Stomach (tissue), 19 donors: ENCODE measurements at places on chromosomes 5 and 9. TPM values are rescaled to one million over a fixed set of nuclear protein-coding genes. Genes with fewer than 3 reads are reported as not detected.

DNA sequence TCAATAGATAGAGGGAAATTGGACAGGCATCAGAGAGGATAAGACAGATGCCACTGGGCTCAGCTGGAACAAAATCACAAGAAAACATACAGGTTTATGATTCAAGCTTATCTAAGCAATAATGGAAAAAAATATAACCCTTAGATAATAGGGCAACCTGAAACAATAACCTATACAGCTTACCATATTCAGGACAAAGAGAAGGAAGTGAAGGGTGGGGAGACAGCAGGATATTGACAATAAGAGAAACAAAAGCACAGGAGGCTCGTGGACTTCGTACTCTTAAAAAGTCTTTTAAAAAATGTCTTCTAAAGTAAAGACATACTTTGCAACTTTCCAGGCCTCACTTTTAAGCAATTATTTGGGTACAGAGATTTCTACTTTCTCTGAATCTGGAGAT, 225.3 kb downstream of the NTRK2 start:
- no peak for DNase-seq
- H3K27me3 ChIP-seq = no peaks in the 10 kb centered on the region
- no peaks in the 10 kb centered on the region for H3K4me1 ChIP-seq
- no peak overlapping the region for H3K27ac ChIP-seq

- DNase-seq = no peak
- H3K27ac ChIP-seq = no peak overlapping the region
These were observed 3.1 kb upstream of the RPL37 start for GRCh38 chr5:40838086-40838485.

- no peak overlapping the region for H3K4me3 ChIP-seq
- peaks cover 26% of the 10 kb centered on the region for H3K4me1 ChIP-seq
- no peaks in the 10 kb centered on the region for H3K27me3 ChIP-seq
- no peaks in the 10 kb centered on the region for H3K36me3 ChIP-seq
- peak overlapping the region; percentile 98 for H3K27ac ChIP-seq
These were observed 3.0 kb downstream of the NADK2 start for GRCh38 chr5:36238502-36239295.

GRCh38 chr9:91756510-91756780, 193.6 kb downstream of the ROR2 start:
- H3K4me1 ChIP-seq = peaks cover 7% of the 10 kb centered on the region
- no peak for DNase-seq
- no peaks in the 10 kb centered on the region for H3K27me3 ChIP-seq
- no peak overlapping the region for H3K4me3 ChIP-seq
- peaks cover 22% of the 10 kb centered on the region for H3K36me3 ChIP-seq
- no peak overlapping the region for H3K27ac ChIP-seq

AGXT2 gene
- total RNA-seq = 0.73 TPM

DNA sequence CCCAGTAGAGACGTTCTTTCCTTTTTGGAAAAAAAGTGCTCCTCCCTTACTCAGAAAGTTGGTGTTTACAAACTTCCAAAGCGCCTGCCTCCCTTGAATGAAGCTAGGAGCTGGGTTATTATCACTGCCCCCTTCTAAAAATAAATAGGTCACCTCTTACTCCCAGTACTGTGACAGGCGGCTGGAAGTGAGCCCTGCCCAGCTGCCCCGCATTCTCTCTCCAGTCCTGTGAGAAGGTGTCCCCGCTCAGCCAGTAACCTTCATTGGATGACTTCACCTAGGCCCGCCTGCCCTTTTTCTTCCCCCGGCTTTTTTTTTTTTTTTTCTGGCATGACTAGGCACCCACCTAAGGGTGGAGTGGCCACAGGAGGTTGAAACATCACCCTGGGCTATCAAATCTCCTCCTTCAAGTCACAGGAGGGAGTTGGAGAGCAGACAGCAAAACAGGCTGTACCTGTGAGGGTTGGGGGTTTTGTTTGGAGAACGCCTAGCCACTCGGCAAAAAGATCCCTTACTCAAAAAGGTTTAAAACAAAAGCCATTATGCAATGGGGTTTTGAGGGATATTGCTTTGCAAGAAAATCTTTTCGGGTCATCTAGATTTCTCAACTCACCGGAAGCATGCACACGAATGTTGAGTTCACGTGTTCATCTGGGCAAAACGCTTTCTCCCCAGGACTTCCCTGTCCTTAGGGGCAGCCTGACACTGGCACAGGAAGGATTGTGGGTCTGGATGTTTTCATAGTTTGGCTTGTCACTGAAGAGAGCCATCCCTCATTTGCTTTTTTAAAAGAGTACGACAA, 43.3 kb upstream of the ZNF622 start:
- peak; percentile 73 for DNase-seq
- H3K27ac ChIP-seq = peak overlapping the region; percentile 80
- no peaks in the 10 kb centered on the region for H3K27me3 ChIP-seq
- no peaks in the 10 kb centered on the region for H3K4me1 ChIP-seq

- no peak for DNase-seq
- no peak overlapping the region for H3K27ac ChIP-seq
- no peaks in the 10 kb centered on the region for H3K27me3 ChIP-seq
- no peaks in the 10 kb centered on the region for H3K4me1 ChIP-seq
These were observed 412.9 kb upstream of the CCNH start for GRCh38 chr5:87825583-87825982.

GRCh38 chr5:27172693-27173092, 134.3 kb upstream of the CDH9 start:
- DNase-seq = no peak
- no peaks in the 10 kb centered on the region for H3K36me3 ChIP-seq
- no peaks in the 10 kb centered on the region for H3K4me1 ChIP-seq
- no peaks in the 10 kb centered on the region for H3K27me3 ChIP-seq

DNA sequence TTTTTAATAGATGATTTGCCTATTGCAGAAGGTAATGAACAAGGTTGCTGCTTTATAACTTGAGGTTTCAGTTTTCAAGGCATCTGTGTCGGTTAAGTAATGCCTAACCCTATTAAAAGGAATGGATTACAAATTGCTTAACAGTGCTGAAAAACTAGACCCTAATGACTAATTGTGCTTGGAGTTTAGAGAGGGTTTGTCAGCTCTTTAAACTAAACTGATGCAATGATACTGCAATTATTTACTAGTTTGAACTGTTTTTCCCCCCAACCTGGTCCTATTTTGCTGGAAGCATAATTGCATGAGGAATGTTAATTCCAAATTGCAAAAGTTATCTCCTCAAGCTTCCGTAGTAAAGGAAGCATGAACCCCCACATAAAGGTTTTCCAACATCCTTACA, 39.3 kb upstream of the TLX3 start:
- no peak overlapping the region for H3K4me3 ChIP-seq
- no peaks in the 10 kb centered on the region for H3K36me3 ChIP-seq
- no peaks in the 10 kb centered on the region for H3K27me3 ChIP-seq

DNA sequence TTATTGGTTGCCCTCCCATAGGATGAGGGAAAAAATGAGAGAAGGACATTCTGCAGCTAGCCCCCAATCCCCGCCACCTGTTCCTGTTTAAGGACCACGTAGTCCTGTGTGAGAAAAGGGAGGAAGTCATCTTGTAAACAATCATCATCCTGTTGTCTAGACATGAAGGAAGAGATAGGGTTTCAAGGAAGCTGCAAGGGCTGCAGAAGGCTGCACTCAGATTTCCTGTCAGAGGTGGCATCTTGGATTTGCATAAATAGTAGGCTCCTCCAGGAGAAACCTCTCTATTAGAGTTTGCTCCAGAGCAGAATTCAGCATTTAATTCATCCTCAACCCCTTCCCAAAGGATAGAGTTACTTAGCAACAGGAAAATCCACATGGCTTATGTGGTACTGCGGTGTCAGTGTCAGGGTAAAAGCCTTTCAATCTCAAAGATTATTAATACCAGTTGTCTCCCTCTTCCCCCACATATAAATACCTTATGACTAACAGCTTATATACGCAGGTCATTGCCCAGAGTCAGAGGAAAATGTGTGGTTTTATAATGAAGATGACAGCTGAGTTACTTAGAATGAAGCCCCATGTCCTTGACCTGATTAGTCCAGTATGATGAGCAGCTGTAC, 4.6 kb upstream of the DNAJC18 start:
- H3K27me3 ChIP-seq = no peaks in the 10 kb centered on the region
- no peak for DNase-seq
- H3K4me3 ChIP-seq = no peak overlapping the region
- H3K4me1 ChIP-seq = no peaks in the 10 kb centered on the region

DNA sequence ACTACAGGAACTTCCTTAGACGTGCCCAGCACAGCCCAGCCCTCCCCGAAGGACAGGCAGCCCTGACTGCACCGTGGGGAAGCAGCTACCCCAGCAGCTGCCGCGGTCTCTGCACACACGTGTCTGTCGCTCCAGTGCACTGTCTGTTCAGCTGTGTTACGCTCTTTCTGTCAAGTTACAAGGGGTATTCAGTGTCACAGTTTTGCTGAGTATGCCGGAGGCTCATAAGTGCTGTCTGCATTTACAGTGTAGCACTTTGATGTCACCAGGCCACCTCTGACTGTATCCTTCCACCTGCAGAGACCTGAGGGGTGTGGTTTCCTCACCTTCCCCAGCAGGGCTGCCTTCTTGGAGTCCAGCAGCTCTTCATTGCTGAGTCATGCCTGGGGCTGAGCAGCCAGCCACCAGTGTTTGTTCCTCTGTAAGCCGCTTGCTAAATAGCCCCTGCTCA, 126.8 kb downstream of the EHMT1 start:
- peaks cover 67% of the 10 kb centered on the region for H3K36me3 ChIP-seq
- no peak overlapping the region for H3K4me3 ChIP-seq
- no peaks in the 10 kb centered on the region for H3K27me3 ChIP-seq
- DNase-seq = peak; percentile 52
- peak overlapping the region; percentile 31 for H3K27ac ChIP-seq

LRRTM2 gene
- not detected for total RNA-seq

GRCh38 chr5:4222147-4222546, 626.5 kb downstream of the IRX1 start:
- no peaks in the 10 kb centered on the region for H3K27me3 ChIP-seq
- H3K4me1 ChIP-seq = no peaks in the 10 kb centered on the region
- H3K27ac ChIP-seq = no peak overlapping the region
- no peak overlapping the region for H3K4me3 ChIP-seq
- H3K36me3 ChIP-seq = no peaks in the 10 kb centered on the region

- H3K4me3 ChIP-seq = no peak overlapping the region
- H3K36me3 ChIP-seq = no peaks in the 10 kb centered on the region
- peaks cover 1% of the 10 kb centered on the region for H3K4me1 ChIP-seq
- DNase-seq = no peak
- H3K27me3 ChIP-seq = no peaks in the 10 kb centered on the region
- H3K27ac ChIP-seq = no peak overlapping the region
These were observed 39.2 kb upstream of the NKD2 start for GRCh38 chr5:969408-969839.

ERCC8 gene
- total RNA-seq = 4.9 TPM

DNA sequence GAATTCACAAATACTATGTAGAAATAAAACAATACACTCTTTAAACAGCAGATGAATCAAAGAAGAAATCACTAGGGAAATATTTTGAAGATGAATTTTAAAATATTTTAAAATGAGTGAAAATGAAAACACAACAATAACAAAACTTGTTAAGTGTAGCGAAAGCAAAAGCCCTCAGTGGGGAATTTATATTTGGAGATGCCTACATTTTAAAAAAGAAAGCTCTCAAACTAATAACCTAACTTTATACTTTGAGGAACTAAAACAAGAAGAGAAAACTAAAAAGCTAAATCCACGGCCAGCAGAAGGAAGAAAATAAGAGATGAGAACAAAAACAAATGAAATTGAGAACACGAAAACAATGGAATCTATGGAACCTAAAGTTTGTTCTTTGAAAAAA, 22.7 kb downstream of the SPDL1 start:
- no peaks in the 10 kb centered on the region for H3K27me3 ChIP-seq
- no peaks in the 10 kb centered on the region for H3K4me1 ChIP-seq
- H3K36me3 ChIP-seq = peaks cover 28% of the 10 kb centered on the region
- DNase-seq = no peak

GRCh38 chr9:4159696-4160095, 140.2 kb downstream of the GLIS3 start:
- no peak for DNase-seq
- no peaks in the 10 kb centered on the region for H3K27me3 ChIP-seq
- H3K36me3 ChIP-seq = no peaks in the 10 kb centered on the region
- no peak overlapping the region for H3K27ac ChIP-seq
- peaks cover 10% of the 10 kb centered on the region for H3K4me1 ChIP-seq
- H3K4me3 ChIP-seq = no peak overlapping the region

SNCB gene
- total RNA-seq = not detected

GRCh38 chr5:89276566-89277305, 393.8 kb upstream of the MEF2C start:
- H3K27me3 ChIP-seq = no peaks in the 10 kb centered on the region
- DNase-seq = no peak
- H3K36me3 ChIP-seq = no peaks in the 10 kb centered on the region
- H3K4me3 ChIP-seq = no peak overlapping the region
- no peak overlapping the region for H3K27ac ChIP-seq

DNA sequence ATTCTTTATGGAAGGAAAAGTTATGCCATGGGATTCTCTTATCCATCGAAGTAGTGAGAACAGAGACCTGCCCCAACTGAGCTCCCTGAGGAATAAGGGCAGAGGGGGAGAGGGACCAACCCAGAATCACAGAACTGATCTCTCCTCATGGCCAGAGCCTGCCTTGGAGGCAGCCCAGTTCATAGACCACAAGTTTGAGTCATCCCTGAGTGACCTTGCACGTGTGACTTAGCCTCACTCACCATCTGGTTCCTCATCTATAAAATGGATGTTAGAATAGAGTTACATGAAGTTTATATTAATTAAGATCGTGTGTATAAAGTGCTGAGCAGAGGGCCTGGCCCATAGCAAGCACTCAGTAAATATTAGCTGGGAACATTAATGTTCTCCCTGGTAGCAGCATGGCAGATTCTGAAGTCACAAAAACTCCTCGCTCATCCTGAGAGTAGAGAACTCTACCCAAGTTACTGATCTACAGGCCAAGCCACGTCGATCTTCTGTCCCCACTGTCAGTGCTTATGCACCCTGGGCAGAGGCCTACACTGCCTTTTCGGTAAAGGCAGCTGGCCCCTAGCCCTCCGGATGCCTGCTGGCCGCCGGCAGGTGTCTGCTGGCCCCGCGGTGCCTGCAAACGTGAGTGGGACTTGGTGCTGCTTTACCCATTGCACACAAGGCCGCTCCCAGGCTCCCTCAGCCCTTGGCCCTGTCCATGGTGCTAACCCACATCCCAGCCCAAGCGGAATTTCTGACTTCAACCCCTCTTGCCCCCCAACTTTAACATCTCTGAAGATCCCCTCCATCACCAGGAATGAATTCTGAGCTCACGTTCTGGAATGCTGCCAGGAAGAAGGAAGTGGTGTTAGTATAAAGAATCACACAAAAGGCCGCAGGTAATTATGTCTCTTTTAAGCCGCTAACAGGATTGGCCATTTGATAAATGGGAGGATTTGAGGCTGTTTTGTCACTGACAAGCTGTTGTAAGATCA, 61.1 kb upstream of the ARAP3 start:
- H3K27me3 ChIP-seq = no peaks in the 10 kb centered on the region
- DNase-seq = peak; percentile 28
- no peaks in the 10 kb centered on the region for H3K4me1 ChIP-seq
- H3K27ac ChIP-seq = no peak overlapping the region
- H3K36me3 ChIP-seq = no peaks in the 10 kb centered on the region
- H3K4me3 ChIP-seq = no peak overlapping the region

LMX1B gene
- not detected for total RNA-seq
